Islet precursor cell (in vitro differentiated cells): ENCODE measurements at places on chromosomes 5 and 9.

DNA sequence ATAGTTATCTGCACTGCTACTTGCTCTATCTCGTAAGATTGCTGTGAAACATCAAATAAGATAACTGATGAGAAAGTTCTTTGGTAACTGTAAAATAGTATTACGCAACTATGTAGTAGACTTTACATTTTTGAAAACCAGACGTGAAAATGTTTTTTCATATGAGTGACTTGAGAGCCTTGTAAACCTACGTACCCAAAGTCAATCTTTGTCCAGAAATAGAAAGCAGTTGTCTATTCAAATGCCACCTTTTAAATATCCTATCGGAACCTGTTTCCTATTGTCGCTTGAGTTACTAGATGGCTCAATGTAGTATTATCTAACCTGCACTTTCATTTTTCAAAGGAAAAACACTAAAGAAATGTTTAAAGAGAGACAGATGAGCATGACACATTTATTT, 1.6 kb downstream of the FNIP1 start:
- DNase-seq = no peak

GRCh38 chr9:93508207-93508606, 54.8 kb upstream of the FAM120AOS start:
- peak; percentile 45 for DNase-seq

- peak; percentile 90 for DNase-seq
These were observed 753 bp downstream of the FANCC start for GRCh38 chr9:95316794-95317118.

DNA sequence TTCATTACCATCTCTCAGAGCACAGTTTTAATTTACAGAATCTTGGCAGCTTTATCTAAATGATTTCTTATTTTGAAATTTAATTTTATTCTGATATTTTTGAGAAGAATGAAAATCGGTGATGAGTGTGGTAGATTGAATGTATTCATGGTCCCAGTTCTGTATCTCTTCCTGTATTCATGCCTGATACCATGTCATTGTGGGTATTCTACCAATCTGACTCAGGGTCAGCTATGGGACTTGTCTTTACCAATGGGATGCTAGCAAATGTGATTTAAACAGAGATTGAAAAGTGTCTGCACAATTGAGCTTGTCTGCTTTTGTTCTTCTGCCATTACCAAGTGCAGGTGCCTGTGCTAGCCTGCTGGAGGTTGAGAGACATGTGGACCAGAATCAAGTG, 17.8 kb upstream of the ZNF618 start:
- no peak for DNase-seq

DNA sequence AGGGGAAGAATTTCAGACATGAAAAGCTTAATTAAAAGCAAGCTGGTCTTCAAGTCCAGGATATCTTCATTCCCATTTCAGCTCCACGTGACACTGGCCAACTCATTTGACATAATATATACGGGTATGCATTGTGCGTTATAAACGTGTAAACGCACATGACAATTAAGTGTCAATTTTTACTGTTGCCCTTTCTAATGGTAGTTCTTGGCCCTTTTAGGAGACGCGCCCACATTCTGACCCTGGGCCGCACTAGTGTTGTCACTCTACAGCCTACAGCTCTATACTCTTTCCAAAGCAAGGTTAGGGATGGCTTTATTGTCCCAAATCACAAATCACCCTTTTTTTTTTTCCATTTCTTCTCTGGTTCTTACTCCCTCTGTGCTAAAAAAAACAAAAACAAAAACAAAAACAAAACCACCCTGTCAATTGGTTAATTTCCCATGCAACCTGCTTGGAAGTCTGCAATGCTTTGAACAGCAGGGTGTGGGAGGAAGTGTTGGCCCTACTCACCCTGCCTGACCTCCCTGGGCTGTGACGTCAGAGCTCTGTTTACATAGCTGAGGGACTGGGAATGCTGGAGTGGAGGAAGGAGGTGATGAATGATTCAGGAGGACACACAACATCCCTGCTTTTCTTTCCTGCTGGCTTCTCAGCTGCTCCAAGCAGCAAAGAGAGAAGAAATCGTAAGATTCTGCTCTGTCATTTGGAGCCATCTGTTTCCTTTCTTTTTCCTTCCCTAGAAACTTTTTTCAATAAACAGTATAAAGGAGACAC, 19.3 kb downstream of the RFK start:
- DNase-seq = peak; percentile 94

DNA sequence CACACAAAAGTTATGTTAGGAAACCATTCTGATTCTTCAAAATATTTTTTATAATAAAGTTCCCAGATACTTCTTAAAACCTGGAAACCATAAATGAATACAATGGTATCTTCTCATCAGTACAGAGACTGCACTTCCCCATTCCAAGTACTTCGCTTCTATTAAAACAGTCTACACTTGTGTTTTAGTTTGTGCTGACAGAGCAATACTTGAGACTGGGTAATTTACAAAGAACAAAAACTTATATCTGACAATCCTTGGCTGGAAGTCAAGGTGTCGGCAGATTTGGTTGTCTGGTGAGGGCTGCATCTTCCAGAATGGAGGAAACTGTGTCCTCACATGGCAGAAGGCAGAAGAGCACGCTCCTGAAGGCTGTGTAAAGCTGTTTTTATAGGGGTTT, 70.1 kb downstream of the RFX3 start:
- no peak for DNase-seq

DNA sequence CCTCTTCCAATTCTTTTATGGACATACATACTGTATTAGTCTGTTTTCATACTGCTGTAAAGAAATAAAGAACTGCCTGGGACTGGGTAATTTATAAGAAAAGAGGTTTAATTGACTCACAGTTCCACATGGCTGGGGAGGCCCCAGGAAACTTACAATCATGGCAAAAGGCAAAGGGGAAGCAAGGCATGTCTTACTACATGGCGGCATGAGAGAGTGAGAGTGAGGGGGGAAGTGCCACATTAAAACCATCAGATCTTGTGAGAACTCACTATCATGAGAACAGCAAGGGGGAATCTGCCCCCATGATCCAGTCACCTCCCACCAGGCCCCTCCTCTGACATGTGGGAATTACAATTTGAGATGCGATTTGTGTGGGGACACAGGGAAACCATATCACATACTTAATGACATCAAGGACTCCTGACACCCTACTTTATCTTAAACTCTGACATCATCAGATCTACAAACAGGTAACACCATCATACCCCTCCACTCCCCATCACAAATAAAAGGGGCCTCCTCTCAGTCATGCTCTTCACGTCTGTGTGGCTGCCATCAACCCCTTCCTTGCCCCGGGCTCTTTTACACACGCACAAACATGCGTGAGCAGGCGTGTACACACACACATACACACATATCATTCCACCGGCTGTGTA, 9.7 kb downstream of the ANKRD33B start:
- peak; percentile 18 for DNase-seq

- DNase-seq = no peak
These were observed 43.2 kb upstream of the MAMDC2 start for GRCh38 chr9:70000469-70000868.

DNA sequence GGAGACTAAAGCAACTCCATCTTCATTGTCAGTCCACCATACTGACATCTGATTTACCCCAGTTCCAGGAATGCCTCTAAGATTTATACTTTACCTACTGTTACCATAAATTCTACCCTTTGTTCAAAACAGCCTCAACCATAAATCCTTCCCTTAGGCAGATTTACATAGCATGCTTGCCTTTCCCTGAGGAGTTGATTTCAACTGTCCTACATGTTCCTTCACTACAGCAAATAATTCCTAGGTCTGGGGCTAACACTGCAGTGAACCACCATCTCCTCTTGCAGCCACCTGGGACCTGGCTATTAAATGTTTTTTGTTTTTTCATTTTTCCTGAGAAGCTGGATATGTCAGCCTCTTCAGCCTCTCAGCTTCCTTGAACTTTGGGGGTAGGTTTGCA, 166.9 kb upstream of the PDE4D start:
- DNase-seq = no peak

DNA sequence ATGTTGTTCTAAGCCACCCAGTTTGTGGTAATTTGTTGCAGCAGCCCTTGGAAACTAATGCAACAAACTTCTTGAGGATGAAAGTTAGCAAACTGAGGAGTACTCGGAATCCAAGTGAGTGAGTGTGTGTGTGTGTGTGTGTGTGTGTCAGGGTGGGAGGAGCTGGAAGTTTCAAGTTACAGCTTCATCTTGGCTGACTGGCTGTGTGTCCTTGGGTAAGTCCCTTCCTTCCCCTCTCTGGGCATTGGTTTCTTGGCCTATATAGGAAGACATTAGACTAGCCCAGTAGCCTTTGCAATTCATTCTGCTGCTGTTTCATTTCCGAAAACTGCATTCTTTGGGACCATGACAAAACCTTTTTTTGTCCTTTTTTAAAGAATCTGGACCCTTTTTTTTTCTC, 157.2 kb downstream of the MELK start:
- DNase-seq = no peak

- peak; percentile 18 for DNase-seq
These were observed 19.8 kb downstream of the CCDC69 start for GRCh38 chr5:151204051-151204450.

DNA sequence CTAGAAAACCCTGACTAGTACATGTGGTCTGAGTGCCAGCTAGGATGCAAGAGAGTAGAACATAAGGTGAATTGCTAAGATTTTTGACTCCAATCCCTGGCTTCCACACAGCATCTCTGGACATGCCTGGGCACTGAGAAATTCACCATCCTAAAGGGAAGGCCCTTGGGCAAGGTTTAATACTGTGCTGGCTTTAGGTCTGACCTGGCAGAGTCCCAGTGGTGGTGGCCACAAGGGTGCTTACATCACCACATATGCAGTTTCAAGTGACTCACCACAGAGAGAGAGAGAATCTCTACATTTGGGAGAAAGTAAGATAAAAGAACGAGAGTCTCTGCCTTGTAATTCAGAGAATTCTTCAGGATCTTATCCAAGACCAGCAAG, 661.6 kb upstream of the C9orf72 start:
- peak; percentile 89 for DNase-seq

- DNase-seq = peak; percentile 72
These were observed 111.1 kb downstream of the ARHGAP26 start for GRCh38 chr5:142881076-142881783.

DNA sequence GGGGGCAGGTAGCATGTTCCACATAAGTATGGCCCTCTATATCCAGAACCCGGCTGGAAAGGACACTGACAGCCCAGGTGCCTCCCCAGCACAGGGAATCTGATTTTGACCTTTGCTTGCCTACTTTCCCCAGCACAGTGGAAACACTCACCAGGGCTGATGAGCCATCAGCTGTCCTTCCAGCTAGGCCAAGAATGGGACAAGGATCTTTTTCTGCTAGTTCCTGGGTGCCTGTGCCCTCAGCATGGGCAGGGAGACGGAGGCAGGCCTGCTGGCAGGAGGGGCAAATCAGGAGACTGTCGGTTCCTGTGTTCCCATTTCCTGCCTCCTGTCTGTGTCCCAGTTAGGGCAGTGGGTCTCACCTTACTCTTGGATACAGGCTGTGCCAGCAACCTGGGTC, 1.1 kb downstream of the CYFIP2 start:
- DNase-seq = no peak

GRCh38 chr5:133595465-133595864, 16.9 kb downstream of the FSTL4 start:
- DNase-seq = no peak

DNA sequence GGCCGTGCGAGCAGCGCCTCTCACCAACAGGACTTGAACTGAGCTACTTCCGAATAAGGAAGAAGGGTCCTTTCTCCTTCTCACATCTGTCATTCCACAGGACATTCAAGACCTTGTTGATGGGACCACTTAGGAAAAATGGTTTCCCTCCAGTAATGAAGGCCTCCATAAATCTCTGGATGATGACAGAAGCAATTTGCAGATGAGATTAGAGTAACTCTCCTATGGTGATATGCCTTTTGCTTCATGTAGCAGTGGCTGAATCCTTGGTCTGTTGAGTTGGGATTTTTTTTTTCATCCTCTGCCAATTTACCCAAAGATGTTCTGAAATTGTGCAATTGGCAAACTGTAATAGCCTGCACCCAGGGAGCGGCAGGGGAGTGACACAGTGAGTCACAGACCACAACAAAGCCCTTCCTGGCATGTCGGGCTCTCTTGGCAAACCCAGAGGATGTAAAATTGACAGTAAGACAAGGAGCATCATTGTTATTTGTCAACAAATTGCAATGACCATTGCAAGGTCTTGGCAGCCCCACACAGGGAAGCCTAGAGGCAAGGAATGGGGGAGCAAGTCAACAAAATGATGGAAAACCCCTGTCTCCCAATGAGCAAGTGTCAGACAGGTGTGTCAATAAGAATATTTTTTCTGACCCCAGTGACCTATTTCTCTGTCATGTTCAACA, 275.9 kb downstream of the ACTL7B start:
- peak; percentile 60 for DNase-seq

GRCh38 chr5:122715095-122715494, 59.8 kb upstream of the SNX2 start:
- DNase-seq = no peak

GRCh38 chr5:14277385-14278320, 134.5 kb downstream of the TRIO start:
- DNase-seq = no peak

GRCh38 chr5:169416583-169417196, 115.8 kb upstream of the SLIT3 start:
- peak; percentile 62 for DNase-seq

DNA sequence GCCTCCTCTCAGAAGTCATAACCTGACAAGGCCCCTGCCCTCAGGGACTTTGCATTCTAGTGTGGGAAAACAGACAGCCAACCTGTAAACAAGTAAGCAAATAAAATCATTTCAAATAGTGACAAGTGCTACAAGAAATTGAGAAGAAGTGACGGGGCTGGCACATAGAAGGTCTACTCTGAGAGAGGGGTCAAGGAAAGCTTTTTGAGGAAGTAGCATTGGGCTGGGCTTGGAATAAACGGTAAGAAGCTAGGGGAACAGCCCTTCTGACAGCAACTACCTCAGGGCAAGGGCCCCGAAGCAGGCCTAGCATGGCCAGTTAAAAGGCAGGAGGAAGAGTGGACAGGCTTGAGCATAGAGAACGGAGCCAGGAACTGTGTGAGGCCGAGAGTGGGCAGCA, 4.8 kb upstream of the SLC2A8 start:
- DNase-seq = no peak

DNA sequence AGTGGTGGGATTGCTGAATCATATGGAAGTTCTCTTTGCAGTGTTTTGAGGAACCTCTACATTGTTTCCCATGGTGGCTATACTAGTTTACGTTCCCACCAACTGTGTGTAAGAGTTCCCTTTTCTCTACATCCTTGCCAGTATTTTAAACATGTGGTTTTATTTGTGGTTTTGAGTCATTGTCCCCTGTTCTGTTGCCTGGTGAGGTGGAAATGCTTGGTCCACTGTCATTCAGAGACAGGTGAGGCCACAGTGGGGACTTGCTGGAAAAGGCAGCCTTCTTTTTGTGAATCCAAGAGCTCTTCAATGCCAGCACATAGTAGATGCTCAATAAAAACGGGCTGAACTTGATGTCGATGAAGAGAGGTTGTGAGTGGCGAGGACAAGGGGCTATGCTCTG, 44.2 kb downstream of the SH3PXD2B start:
- DNase-seq = no peak
